ENCODE measurements at places on chromosomes 16 and 17.

GRCh38 chr16:23398987-23399805 is 53.8 kb downstream of the COG7 start:
- DNase-seq: no peak

- DNase-seq: no peak
Measured at GRCh38 chr16:48057048-48057447, 98.7 kb downstream of the ABCC12 start.

- no peak for DNase-seq
Measured at GRCh38 chr17:7423679-7424078, 1.7 kb upstream of the SPEM2 start.

GRCh38 chr17:27109346-27109745 is 184.6 kb upstream of the WSB1 start:
- DNase-seq: no peak

GRCh38 chr16:67845291-67846062 is 1.3 kb upstream of the NUTF2 start:
- DNase-seq: no peak

DNA sequence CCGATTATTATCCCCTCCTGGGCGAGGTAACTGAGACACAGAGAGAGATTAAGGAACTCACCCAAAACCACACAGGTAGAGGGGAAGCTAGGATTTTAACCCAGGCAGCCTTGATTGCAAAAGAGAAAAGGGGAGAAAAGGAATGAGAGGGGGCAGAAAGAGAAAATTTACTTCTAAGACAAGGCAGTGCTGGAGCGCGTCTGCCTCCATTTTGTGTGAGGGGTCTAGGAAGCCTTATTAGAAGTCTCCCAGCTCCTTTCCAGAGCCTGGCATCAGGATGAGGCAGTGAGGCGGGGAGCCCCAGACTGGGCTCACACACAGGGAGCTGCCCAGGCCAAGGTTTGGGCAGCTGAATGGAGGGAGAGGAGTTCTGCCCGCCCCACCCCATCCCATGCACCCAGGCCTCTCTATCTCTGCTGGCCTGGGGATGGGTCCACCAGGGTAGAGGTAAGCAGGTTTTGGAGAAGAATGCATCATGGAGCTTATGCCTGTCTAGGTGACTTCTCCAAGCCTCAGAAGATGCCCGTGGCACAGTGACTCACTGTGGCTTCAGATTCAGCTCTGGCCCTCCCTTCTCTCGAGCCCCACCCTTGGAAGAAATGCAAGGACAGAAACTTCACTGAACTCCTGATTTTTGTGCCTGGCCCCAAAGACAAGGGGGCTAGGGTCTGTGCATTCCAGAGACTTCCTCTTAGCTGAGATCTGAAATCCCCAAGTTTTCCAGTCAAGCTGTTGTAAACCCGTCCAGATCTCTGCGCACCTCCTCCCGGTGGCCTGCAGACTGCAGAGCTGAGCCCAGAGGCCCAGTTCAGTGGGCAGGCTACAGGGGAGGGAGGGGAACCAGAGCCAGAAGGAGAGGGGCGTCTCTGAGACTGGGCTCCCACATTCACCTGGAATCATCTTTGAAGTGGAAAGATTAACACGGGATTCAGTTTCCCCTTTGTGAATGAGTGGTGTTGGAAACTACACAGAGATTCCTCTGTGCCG is 95.1 kb upstream of the CDH5 start:
- no peak for DNase-seq

GRCh38 chr17:9959377-9959981 is 54.4 kb upstream of the RCVRN start:
- no peak for DNase-seq

DNA sequence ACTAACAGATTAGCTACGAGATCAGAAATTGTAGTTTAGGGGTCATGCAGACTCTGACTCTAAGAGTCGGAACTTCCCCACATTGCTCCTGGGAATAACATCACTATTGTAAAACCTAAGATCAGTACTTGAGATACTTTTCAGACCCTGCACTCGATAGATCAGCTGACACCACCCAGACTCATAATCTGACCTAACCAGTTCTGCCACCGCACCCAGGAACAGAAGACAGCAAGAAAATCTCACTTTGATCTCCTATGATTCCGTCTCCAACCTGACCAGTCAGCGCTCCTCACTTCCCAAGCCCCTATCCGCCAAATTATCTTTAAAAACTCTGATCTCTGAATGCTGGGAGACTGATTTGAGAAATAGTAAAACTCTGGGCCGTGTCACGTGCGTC is 27.2 kb upstream of the ASGR2 start:
- DNase-seq: no peak

GRCh38 chr16:85627526-85628264 is 14.6 kb downstream of the GSE1 start:
- DNase-seq: no peak

DNA sequence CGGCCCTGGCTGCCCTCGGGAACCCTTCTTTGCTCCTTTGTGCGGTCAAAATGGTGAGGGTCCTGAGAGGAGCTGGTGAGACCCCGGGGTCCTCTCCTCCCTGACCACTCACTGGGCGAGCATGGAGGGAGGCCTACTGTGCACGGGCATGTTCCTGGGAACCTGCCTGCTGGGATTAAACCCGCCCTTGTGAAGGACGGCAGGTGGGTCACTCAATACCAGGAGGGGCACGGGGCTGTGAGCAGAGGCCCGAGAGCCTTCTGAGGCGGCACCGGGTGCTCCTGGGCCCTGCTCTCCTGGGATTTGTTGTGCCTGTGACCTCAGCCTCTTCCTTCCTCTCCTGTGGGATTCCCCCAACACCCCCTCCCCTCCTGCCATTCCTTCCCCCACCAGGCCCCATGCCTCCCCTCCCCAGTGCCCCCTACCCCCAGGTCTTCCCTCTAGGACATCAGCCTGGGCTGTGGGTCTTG is 19.7 kb downstream of the METRNL start:
- no peak for DNase-seq

GRCh38 chr17:33164169-33164881 is 128.8 kb downstream of the ASIC2 start:
- no peak for DNase-seq

All from activated T-cell treated with anti-CD3 and anti-CD28 coated beads for 1 hour (primary cell).